ENCODE measurements at places on chromosomes 7 and 10.

DNA sequence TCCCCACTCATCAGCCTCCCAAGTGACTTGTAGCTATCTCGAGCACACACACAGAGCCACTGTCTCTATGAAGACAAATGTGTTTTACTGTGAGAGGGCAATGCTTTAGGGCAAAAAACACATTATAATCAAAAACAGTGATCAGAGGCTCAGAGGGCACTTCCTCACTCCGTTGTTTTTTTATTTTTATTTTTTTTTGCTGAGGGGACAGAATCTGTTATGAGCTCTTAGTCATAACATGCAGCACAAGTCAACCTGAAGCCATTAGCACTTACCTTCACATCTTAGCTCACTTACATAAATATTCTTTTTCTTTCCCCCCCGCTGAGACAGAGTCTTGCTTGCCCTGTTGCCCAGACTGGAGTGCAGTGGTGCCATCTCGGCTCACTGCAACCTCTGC is 157.7 kb downstream of the CALN1 start:
- no peak for DNase-seq

GRCh38 chr7:69603937-69604494 is 5.7 kb downstream of the AUTS2 start:
- no peak for DNase-seq

GRCh38 chr10:2439000-2439399 is 628.3 kb upstream of the PFKP start:
- DNase-seq, result no peak

GRCh38 chr10:69732147-69732825 is 69.4 kb upstream of the COL13A1 start:
- DNase-seq, result no peak

DNA sequence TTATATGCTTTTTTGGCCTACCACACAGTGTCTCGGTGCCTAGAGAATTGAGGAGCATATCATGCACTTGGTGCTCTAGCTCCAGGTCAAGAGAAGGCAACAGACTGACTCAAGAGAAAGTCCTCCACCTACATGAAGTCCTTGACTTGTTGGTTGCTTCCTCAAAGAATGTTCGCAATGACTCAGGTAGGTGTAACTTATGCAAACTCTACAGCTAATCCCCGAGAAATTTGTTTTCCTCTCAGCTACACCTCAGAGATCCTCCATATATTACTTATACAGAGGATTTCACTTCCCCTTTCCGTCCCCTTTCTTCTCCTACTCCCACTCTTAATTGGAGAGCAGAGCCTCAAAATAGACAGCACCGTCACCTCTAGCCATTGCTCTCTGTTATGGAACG is 1013.1 kb downstream of the KCNMA1 start:
- DNase-seq, result no peak
